Breast epithelium (tissue), 4 donors: ENCODE measurements at places on chromosomes 5 and 9.

DNA sequence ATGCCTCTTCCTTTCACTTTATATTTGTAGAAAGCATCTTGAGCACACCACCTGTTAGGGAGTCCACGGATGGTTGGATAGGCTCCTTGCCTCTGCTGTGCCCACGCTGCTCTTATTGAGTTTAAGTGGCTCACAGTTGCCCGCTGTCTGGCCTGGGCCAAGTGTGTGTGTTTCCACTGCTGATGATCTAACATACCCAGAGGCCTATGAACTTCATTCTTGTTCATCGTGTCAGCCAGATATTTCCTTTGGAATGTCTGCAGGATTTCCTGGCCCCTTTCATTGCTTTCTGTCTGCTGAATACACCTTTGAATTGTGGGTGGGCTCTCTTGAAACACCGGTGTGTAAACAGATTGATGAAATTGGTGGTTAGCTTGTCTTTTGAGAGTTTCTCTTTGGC lies 46.6 kb downstream of the MVB12B start:
- DNase-seq: peak; percentile 48
- H3K4me1 ChIP-seq: no peaks in the 10 kb centered on the region
- H3K4me3 ChIP-seq: no peak overlapping the region
- H3K27ac ChIP-seq: peak overlapping the region; percentile 33
- no peaks in the 10 kb centered on the region for H3K36me3 ChIP-seq
- no peaks in the 10 kb centered on the region for H3K27me3 ChIP-seq

GRCh38 chr9:91825866-91826265 lies 124.2 kb downstream of the ROR2 start:
- H3K36me3 ChIP-seq: no peaks in the 10 kb centered on the region
- H3K4me1 ChIP-seq: no peaks in the 10 kb centered on the region
- H3K27ac ChIP-seq: peak overlapping the region; percentile 74
- H3K27me3 ChIP-seq: no peaks in the 10 kb centered on the region
- no peak for DNase-seq

DNA sequence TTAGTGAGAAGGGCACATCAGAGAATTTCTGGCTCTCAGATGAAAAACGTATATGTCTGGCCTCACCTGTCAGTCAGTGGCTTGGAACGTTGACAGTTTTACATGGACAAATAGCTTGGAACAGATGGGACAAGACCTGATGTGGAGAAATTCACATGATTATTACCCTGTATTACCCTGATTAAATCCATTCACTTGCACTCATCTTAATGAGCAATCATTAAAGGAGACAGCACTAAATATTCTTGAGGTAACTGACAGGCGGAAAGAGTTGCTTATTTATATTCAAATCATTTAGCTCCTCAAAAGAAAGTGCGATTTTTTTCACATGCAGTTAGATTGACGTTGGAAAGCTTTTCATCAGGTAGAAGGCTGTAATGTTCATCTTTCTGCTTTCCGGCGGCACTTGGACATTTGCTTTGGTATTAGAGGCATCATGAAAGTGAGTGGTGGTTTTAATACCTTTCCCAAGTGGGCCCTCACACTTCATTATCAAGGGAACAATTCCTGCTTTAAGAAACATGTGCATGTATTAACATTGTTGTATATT lies 11.7 kb upstream of the TAS2R1 start:
- no peak for DNase-seq
- H3K4me3 ChIP-seq: no peak overlapping the region
- H3K36me3 ChIP-seq: no peaks in the 10 kb centered on the region
- no peaks in the 10 kb centered on the region for H3K4me1 ChIP-seq
- no peaks in the 10 kb centered on the region for H3K27me3 ChIP-seq

- no peak overlapping the region for H3K27ac ChIP-seq
- H3K27me3 ChIP-seq: no peaks in the 10 kb centered on the region
- H3K4me1 ChIP-seq: no peaks in the 10 kb centered on the region
- no peak for DNase-seq
- no peaks in the 10 kb centered on the region for H3K36me3 ChIP-seq
- H3K4me3 ChIP-seq: no peak overlapping the region
These were observed 705.4 kb upstream of the RIOK2 start for GRCh38 chr5:97888439-97888838.

DNA sequence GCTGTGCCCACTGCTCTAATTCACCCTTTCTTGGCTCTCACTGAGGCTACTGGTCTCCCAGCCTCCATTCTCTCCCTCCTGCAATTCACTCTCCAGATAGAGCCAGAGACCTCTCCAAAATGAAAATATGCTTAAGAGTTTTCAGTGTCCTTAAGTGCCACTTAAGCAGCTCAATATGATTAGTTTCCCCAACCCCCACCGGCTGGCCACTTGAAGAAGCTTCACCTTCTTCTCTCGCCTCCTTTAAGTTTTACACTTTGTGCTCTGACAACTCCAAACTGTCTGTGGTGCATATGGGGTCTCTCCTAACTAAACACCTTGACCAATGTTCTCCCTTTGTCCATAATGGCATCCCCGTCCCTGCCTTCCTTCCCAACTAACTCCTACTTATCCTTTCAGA lies 53.4 kb downstream of the CDK5RAP2 start:
- no peak for DNase-seq
- no peak overlapping the region for H3K27ac ChIP-seq
- H3K4me3 ChIP-seq: no peak overlapping the region
- no peaks in the 10 kb centered on the region for H3K4me1 ChIP-seq
- no peaks in the 10 kb centered on the region for H3K27me3 ChIP-seq

DNA sequence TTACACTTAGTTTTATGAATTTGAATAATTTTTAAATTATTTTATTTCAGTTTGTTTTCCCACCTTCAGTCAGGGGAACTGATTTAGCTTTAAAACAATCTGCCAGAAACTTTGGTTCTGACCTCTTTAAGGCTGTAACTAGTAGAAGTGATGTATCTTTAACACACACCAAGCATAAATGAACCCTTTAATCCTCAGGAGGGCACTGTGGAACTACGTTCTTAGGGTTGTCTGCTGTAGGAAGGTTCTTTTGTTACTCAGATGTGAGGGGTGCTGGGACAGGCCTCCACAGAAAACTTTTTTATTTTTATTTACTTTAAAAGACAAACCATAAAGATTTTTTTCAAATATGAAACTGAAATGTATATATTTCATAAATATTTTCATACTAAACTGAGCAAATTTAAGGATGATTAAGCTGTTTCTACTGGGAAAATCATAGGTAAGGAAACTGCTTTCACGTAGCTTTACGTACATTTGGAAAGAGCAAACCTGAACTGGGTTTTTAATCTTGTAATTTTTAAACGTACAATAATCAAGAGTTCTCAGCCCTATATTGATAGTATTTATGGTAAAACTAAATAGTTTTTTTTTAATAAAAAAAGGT lies 5.3 kb downstream of the KLF4 start:
- H3K27ac ChIP-seq: no peak overlapping the region
- H3K27me3 ChIP-seq: no peaks in the 10 kb centered on the region
- H3K4me3 ChIP-seq: no peak overlapping the region
- no peak for DNase-seq

DNA sequence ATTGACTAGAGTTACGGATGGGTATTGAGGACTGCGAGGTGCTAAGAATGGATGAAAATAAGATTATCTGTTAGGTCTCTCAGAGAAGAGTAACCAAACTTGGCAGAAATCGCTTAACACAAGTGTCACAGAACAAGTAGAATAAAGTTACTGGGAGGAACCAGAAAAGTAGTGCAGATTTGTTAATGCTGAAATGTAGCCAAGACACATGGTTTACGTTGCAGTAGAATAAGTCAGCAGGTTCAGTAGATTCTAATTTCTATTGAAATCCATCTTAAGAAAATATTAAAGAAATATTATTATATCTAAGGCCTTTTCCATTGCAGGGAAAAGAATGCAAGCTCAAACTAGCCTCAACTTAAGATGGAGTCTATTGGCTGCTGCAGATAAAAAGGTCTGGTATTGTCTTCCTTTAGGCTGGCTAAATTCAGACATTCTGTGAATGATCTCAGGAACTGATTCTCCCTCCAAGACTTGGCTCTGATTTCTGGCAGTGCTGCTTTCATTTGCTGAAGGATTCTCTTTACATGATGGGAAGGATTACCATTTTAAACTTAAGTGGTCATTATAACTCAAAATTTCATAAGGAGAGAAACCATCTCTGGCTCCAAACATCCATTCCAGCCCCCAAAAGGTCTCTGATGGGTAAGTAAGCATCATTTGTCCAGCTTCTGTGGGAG lies 314.9 kb downstream of the MARCHF11 start:
- no peaks in the 10 kb centered on the region for H3K36me3 ChIP-seq
- H3K27ac ChIP-seq: no peak overlapping the region
- no peaks in the 10 kb centered on the region for H3K4me1 ChIP-seq
- H3K27me3 ChIP-seq: no peaks in the 10 kb centered on the region
- DNase-seq: no peak

GRCh38 chr5:145937432-145938250 lies 1.3 kb downstream of the SH3RF2 start:
- H3K36me3 ChIP-seq: no peaks in the 10 kb centered on the region
- no peaks in the 10 kb centered on the region for H3K4me1 ChIP-seq
- peak overlapping the region; percentile 72 for H3K4me3 ChIP-seq
- peak overlapping the region; percentile 76 for H3K27ac ChIP-seq
- no peak for DNase-seq
- no peaks in the 10 kb centered on the region for H3K27me3 ChIP-seq

GRCh38 chr5:174204535-174205313 lies 159.2 kb downstream of the NSG2 start:
- H3K27me3 ChIP-seq: no peaks in the 10 kb centered on the region
- no peaks in the 10 kb centered on the region for H3K36me3 ChIP-seq
- no peak for DNase-seq

DNA sequence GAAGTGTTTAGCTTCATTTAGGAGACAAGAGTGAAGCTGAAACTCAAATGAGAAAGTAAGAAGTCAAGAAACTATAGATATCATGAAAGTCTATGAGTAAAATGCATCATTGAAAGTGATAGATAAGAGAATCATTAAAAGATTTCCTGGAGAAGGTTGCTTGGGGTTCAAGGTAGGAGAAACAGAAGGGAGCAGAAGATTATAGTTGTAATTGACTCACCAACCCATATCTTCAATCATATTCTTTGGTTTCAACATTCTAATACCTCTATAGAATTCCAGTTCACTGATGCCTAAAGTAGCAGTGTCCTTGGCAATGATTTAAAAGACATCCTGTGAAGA lies 365.7 kb upstream of the RIOK2 start:
- H3K4me3 ChIP-seq: no peak overlapping the region
- DNase-seq: no peak
- no peak overlapping the region for H3K27ac ChIP-seq
- no peaks in the 10 kb centered on the region for H3K27me3 ChIP-seq

GRCh38 chr5:75640395-75640794 lies 29.1 kb downstream of the ANKDD1B start:
- no peaks in the 10 kb centered on the region for H3K4me1 ChIP-seq
- H3K27ac ChIP-seq: no peak overlapping the region
- DNase-seq: no peak
- H3K27me3 ChIP-seq: no peaks in the 10 kb centered on the region

DNA sequence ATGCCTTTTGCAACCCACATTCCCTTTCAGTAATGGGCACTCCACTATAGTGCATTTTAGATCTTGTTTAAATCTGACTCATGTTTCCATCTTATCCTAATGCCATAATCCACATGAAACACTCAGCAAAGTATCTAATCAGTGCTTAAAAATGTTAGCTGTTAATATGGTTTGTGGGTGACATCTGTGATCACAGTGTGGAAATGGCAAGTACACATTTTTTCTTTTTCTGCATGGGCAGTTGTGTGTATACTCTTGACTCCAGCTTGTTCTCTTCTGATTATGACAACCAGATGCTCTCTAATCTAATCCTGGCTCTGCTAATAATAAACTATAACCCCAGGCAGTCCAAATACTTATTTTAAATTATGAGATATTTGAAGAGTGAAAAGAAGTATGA lies 103.3 kb downstream of the EDIL3 start:
- no peak overlapping the region for H3K4me3 ChIP-seq
- no peak overlapping the region for H3K27ac ChIP-seq
- no peaks in the 10 kb centered on the region for H3K4me1 ChIP-seq
- no peak for DNase-seq
- no peaks in the 10 kb centered on the region for H3K27me3 ChIP-seq

DNA sequence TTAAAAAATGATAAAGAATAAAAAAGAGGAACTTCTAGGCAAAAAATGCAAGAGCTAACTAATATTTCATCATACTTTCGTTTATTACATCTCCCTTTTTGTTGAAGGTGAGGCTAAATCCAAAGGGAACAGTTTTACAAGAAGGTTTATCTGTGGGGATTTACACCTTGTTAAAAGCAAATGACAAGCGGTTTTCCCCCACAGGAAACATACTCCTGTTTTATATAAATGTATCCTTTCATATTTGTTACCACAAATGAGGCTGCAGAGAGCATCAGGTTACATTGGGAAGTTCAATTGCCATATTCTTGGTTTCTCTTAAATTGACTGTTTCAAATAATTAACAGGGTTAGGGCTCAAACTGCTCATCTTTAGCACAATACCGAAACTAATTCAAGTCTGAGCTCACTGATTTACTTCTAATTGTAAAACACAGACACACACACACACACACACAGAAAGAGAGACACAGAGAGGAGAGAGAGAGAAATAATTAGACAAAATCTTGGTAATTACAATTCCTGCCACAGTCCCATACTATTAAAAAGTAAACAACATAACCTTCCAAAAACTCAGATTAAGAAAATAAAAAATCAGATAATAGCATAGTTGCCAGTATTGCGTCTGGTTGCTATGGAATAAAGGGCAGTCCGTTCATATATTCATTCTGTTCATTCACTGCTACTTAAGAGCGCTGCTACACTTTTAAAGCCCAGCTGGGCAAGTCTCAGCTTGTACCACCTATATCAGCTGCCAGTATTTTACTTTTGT lies 17.1 kb downstream of the RFX3 start:
- H3K36me3 ChIP-seq: no peaks in the 10 kb centered on the region
- no peaks in the 10 kb centered on the region for H3K27me3 ChIP-seq
- no peak overlapping the region for H3K4me3 ChIP-seq
- peak overlapping the region; percentile 30 for H3K27ac ChIP-seq
- no peak for DNase-seq

DNA sequence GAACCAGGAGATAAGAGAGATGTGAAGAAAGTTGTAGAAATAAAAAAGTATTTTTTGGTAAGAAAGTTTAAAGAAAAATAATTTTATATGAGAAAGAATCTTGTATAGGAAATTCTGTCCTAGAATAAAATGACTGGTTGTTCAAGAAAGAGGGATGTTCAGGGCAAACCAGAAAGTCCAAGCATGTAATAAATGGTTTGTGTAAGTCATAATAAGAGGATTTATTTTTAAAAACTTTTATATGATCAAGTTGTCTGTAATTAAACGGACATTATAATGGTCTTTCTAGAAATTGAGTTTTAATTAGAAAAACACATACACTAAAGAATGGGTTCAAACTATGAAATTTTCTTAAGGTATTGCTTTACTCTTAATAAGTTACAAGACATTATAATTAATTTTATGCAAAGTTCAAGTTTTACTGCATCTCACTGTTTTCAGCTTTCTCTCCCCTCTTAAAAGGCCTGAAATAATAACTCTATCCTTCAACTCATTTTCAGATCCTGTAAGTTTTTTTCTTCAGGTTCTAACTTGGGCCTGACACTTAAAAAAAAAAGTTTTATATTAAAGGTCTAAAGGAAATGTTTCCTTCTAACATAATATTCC lies 56.1 kb upstream of the ZNF300 start:
- no peak overlapping the region for H3K27ac ChIP-seq
- H3K36me3 ChIP-seq: no peaks in the 10 kb centered on the region
- DNase-seq: no peak
- no peaks in the 10 kb centered on the region for H3K27me3 ChIP-seq
- H3K4me1 ChIP-seq: no peaks in the 10 kb centered on the region
- H3K4me3 ChIP-seq: no peak overlapping the region

GRCh38 chr9:2228132-2228531 lies 213.0 kb downstream of the SMARCA2 start:
- no peaks in the 10 kb centered on the region for H3K27me3 ChIP-seq
- peak overlapping the region; percentile 66 for H3K27ac ChIP-seq
- DNase-seq: no peak
- H3K4me3 ChIP-seq: no peak overlapping the region
- no peaks in the 10 kb centered on the region for H3K36me3 ChIP-seq
